ENCODE measurements at places on chromosomes 16 and 17.

DNA sequence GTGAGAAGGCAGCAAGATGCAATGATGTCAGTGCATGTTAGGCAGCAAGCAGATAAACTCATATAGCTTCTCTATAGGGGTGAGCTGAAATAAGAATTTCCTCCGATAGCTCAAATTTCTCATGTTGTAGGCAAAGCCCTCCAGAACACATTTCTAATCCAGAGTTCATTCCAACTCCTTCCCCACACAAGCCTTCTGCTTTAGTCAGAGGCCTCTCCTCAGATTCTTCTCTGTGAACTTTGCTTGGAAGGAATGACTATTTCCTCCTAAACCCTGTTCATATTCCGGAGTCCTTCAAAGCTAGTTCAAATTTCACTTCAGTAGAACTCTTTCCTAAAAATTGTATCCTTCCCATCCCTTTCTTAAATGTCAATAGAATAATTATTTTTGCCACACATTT, 144.8 kb downstream of the KCNJ2 start:
- no peak for DNase-seq

DNA sequence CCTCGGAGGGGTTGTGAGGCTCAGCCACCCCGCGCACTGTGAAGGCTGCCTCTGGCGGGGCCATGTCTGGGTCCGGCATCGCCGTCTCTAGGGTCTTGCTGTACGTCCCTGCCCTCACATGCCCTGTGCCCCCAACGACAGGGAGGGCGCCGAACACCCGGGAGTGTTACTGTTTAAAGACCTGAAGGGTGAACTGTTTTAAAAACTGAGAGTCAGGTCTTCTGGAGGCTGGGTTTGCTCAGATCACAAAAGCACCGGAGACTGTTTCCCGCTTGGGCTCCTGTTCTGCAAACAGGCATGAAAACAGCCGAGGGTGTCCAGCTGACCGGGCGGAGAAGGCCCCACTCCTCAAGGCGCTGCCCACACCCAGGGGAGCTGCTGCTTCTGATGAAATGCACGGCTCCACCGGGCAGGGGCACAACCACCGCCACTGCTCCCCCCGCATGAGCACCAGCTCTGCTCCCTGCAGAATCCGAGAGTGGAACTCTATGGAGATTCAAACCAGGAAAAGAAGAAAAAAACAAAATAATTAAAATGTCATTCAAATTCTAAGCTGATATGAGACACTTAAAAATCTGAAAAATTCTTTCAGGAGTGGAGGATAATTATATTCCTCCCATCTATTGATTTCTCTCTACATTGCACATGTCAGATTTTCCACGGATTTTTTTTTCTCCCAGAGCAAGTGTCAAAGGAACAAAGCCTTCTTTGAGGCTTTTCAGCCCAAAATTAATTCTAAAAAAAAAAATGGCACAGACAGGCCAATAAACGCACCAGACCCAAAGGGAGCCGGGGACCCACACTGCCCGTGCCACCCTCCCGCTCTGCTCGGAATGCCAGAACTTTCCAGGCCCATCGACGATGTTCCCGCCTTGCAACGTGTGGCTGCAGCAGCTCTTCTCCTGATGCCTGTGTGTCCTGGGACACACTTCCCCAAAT, 74.3 kb downstream of the LMF1 start:
- DNase-seq = no peak

DNA sequence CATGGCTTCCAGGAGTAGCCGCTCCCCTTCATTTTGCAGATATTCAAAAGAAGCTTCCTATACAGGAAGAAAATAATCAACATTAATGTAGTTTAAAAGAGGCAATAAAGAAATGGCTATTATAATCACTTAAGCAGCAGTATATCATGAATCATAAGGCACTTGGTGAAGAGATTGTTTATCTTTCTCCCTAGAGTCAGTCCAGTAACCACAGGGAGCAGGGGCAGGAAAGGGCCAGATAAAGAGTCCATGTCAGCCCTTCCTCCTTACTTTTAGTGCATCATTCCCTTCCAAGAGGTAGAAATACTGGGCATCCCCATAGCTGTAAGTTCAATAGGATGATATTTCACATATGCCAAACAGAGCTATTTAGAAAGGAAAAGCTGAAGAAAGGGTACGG, 184.6 kb upstream of the C17orf78 start:
- DNase-seq = no peak

GRCh38 chr17:51170736-51171135, 4.5 kb downstream of the NME2 start:
- no peak for DNase-seq

All from stimulated activated naive CD8-positive, alpha-beta T cell treated with anti-CD3 and anti-CD28 coated beads, Interleukin-15, amount 100 ng/mL, for 72 hours (primary cell).